ENCODE measurements at places on chromosomes 3 and 15.

DNA sequence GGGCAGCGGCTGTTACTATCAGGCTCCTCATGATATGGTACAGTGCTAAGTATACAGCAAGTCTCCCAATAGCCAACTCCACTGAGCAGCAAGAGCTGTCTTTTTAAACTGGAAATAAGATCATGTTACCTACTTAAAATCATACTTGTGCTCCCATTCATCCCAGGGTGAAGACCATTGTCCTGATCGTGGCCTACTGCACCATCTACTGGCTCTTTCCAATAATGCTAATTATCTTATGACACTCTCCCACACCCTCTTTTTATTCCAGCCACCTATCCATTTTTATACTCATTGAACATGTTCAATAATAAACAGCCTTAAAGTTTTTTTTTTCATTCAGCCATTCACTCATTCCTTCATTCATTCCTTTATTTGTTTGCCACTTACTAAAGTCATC is 117.7 kb downstream of the GBE1 start:
- DNase-seq, result no peak

DNA sequence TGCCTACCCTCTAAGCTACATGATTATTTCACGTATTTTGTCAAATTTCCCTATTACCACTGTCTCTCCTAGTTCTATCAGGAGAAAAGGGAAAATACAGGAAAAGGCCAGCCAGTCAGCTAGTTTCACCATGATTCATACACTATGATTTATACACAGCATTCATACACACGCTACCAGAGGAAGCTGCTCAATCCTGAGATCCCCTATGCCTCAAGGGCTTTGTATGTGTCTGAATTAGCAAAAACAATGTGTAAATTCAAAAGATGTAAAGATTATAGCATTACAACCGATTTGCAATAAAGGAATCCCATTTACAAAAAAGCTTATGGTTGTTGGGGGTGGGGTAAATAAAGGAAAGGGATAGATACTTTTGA is 3.1 kb upstream of the ACKR4 start:
- DNase-seq, result no peak

DNA sequence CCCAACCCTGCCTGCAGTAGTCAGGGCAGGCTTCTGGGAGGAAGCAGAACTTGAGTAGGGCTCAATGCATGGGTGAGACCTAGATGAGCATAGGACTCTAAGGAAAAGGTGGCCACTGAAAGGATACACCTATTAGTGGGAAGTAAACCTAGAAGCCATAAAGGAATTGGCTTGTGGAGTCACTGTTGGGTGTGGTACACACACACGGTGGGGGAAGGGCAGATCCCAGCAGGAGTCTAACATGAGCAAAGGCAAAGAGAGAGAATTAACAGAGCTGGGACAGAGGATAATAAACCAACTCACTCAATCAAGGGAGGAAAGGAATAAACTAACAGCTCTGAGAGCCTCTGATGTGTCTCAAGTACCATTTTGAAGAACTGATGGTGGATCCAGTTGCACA is 23.1 kb downstream of the DAPK2 start:
- DNase-seq, result no peak

- DNase-seq, result no peak
These were observed 414.7 kb downstream of the EPHA3 start for GRCh38 chr3:89522155-89522554.

Data from activated effector memory CD4-positive, alpha-beta T cell treated with anti-CD3 and anti-CD28 coated beads, Interleukin-2, amount 50 U/mL, for 16 hours (primary cell).